Uterus (tissue), 4 donors: ENCODE measurements at places on chromosomes 2 and 18. TPM values are rescaled to one million over a fixed set of nuclear protein-coding genes. Genes with fewer than 3 reads are reported as not detected.

DNA sequence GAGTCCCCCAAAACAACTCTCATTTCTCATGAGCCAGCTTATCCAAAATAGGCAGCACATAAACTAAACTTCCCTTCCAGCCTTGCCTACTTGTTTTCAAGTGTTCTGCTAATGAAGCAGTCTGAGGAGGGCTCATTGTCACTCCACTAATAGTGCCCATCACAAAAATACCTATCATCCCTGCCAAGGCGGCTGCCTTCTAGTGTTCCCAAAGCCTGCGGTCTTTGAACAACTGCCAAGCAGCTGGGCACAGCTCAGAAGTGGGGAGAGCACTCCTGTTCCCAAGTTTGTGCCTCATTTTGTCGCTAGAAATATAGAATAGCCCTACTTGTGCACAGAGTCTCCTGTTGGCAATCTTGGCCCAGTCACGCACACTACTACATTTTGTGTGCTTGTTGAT lies 50.3 kb downstream of the DTNA start:
- no peak for DNase-seq

DNA sequence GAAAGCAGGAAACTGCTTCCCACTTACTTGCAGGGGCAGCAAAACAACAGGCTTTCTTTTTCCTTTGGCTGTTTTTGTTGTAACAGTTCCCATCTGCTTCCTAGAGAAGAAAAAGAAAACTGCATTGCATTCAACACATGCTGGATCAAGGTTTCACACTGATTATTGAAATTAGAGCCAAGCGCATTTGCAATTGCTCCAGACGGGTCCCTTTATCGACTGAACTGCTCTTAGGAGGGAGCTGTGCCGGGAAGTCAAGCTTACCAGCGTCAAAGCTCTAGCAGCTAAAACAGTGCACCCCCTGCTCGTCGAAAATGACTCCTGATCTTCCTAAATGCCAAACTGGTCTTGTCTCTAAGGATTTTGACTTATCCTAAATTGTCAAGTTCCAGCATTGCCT lies 164.0 kb upstream of the SESTD1 start:
- DNase-seq, result no peak

GRCh38 chr2:3596901-3597417 lies 2.0 kb downstream of the COLEC11 start:
- DNase-seq, result no peak

DNA sequence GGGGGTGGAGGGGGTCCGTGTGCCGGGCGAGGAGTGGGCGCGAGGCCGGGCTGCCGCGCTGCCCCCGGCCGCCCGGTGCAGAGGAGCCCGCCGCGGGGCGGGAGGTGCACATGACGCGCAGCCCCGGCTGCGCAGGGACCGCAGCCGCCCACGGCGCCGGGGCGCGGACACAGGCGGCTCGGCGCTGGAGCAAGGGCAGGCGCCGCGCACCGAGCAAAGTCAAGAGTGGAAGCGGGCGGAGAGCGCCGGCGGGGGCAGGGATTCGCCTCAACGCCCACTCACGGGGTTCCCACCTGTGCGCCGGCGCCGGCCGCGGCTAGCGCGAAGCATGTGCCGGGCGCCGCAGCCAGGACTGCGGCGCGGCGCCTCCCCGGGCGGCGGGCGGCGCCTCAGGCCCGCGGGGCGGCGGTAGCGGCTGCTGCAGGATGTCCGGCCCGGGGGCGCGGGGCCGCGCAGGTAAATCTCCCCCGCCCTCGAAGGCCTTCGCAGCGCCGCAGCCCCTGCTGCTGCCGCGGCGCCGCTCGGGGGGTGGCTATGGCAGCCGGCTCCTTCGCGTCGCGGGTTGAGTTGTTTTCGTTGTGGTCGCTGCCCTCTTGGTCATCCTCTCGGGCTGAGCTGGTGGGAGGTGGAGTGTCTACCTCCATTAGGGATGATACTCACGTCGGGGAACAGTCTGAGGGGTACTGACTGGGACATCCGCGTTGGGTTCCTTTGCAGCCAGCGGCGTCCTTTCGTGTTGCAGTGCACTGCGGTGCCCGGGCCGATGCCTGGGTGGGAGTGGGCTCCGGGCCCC lies 216.3 kb upstream of the DTNA start:
- no peak for DNase-seq

- no peak for DNase-seq
Observed at GRCh38 chr18:23710068-23710527, 20.8 kb downstream of the LAMA3 start.

DNA sequence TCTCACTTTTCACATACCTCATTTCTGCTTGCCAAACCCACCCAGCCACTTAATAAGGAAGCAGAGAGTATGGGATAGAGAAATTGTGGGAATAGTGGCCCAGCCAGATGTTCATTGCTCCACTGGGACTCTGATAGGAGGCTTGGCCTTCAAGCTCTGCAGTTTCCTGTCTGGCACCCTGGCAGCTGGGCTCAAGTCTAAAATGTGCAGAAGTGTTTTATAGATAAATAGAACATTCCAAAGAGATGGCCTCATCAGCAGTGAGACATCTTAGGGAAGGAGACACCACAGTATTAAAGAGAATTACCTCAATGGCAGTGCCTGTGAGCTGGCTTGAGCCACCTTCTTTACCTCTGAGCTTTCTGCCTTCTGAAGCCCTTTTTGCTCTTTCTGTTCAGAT lies 24.7 kb downstream of the COPS7B start:
- DNase-seq, result no peak

DNA sequence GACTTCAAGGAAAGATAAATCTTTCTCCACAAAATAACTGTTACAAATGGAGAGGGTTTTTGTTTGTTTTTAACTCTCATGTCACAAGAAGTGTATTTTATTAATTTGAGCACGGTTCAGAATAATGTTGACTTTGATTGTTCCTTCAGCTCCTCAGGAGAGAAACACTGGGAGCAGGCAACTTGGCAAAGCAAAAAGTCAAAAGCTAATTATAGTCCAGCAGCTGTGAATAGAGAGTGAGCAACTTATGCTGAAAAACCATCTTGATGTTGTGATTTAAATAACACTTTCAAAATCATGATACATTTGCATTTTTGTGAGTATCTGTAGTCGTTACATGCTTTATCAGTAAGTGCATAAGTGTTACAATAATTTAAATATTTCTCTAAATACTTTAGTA lies 37.5 kb upstream of the TTN start:
- DNase-seq, result no peak

GRCh38 chr18:34999756-35000289 lies 41.4 kb upstream of the MAPRE2 start:
- no peak for DNase-seq

Gene TMEM198
- total RNA-seq, result not detected

Gene GCG
- total RNA-seq, result not detected

Gene ZSCAN30
- total RNA-seq, result 40.3 TPM

Gene COL3A1
- 113 TPM for total RNA-seq

Gene DSG4
- 0.07 TPM for total RNA-seq
